ENCODE measurements at places on chromosomes 1 and 21.

DNA sequence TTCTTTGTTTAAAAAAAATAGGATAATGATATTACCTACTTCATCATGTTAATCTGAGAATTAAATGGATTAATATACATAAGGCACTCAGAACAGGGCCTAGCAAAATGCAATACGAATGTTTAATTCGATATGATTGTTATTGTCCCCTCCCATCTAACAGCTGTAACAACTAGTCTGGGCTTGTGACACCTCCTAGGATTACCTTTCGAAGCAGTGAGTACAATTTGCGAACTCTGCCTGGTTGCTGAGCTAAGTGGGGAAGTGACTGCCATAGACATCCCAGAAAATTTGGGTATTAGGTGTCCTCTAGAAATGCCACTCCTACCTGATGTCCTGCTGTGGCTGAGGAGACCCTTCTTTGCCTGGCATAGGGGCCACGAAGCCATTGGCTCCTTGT is 3.0 kb downstream of the RASSF5 start:
- no peak for DNase-seq

DNA sequence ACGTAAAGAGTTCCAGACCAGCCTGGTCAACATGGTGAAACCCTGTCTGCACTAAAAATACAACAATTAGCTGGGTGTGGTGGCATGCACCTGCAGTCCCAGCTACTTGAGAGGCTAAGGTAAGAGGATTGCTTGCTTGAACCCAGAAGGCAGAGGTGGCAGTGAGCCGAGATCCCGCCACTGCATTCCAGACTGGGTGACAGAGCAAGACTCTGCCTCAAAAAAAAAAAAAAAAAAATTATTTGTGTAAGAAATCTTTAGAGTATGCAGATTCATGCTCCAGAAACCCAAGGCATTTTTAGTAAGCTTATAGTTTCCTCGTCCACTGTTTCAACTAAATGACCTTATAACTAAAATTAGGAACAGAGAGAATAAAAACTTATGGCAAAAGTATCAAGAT is 51.3 kb downstream of the ABL2 start:
- no peak for DNase-seq

GRCh38 chr1:67560580-67561255 is 124.3 kb upstream of the GADD45A start:
- no peak for DNase-seq

DNA sequence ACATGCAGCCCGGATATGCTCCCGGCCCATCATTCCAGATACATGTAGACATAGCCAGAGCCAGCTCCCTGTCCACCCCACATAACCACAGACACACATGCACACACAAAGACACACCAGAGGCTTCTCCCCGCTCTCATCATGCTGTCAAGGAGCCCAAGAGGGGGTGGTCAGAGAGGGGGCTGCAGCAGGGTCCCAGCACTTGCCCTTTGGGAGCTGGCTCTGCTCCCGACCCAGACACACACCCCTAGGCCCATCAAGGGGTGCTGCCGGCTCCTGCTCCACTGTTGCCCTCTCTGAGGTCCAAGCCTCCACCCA is 2.6 kb downstream of the PTAFR start:
- DNase-seq = no peak

- peak; percentile 79 for DNase-seq
Observed at GRCh38 chr1:44808938-44809917, 905 bp downstream of the BTBD19 start.

- peak; percentile 20 for DNase-seq
Observed at GRCh38 chr1:33302325-33302724, 18.6 kb downstream of the A3GALT2 start.

GRCh38 chr1:224644553-224645154 is 28.5 kb downstream of the CNIH3 start:
- no peak for DNase-seq

GRCh38 chr21:38244885-38245869 is 11.6 kb upstream of the KCNJ15 start:
- peak; percentile 64 for DNase-seq

GRCh38 chr1:172545396-172546004 is 12.6 kb downstream of the SUCO start:
- DNase-seq = no peak

- no peak for DNase-seq
Observed at GRCh38 chr1:211741788-211742187, 66.4 kb upstream of the NEK2 start.

DNA sequence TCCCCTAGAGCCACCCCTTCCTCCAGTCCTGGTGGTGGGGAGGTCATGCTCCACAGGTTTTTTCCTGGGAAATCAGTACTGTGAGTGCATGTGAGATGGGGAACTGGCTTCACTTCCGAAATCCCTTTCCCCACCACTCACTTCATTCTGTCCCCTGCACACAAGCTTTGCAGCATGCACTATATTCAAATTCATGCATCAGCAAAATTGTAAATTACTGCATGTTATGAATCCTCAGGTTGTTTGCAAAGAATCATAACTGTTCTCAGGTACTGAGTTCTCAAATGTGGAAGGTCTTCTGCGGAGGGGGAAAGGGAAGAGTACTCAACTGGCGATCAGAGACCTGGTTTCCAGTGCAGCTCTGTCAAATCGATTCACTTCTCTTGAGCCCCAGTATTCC is 42.3 kb downstream of the LHX4 start:
- DNase-seq = no peak

GRCh38 chr1:207495801-207496792 is at the start of gene CR1:
Gene CR1, plus strand, starts transcription at chr1:207496157. Its CDS starts 111 bp downstream, at chr1:207496268.
- DNase-seq = peak; percentile 55

DNA sequence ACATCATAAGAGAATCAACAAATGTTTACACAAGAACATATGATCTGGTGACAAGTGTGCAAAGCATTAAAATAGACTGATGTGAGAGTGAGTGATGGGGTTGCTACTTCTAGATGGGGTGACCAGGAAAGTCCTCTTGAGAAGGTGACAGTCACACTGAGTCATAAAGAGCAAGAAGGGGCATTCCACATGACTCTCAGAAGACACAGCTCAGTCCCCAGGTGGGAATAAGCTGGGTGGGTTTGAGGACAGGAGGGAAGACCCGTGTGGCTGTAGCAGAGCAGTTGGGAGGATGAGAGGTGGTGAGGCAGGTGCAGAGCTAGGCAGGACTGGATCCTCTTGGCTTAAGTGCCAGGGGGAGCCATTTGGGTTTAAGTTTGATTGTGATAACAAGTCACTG is 53.1 kb downstream of the TNR start:
- no peak for DNase-seq

- peak; percentile 96 for DNase-seq
Observed at GRCh38 chr1:36155408-36156328, at the start of gene MAP7D1. Gene MAP7D1, plus strand, starts transcription at chr1:36156160. Its CDS starts 258 bp downstream, at chr1:36156418.

GRCh38 chr1:24392982-24393650 is 20.5 kb downstream of the STPG1 start:
- DNase-seq = no peak

DNA sequence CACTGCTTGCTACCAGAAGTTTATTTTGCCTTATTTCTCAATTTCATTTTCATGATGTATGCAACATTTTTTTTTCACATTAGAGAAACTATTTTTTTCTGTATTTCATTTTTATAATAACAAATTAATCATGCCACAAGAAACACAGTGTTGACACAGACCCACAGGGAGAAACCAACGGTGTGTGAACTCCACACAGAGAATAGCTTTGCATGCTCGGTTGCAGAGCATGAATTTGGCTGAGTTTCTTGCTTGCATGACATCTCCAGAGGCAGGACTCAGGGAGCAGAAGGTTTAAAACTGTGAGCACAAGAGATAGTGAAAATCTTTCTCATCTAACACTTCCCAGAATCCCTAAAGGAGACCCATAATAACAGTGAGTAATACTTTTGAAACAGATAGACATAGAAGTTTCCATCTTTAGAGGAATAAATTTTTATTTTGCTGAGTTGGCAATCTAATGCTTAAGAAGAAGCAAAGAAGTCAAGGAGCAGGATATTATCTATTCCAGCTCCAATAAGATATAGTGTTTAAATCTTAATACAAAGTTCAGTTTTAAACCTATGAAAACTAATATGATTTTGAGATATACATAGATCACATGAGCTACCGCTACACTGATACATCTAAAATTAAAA is 890.9 kb downstream of the MRPL39 start:
- no peak for DNase-seq

GRCh38 chr21:34984356-34985058 is 64.6 kb downstream of the RUNX1 start:
- no peak for DNase-seq

DNA sequence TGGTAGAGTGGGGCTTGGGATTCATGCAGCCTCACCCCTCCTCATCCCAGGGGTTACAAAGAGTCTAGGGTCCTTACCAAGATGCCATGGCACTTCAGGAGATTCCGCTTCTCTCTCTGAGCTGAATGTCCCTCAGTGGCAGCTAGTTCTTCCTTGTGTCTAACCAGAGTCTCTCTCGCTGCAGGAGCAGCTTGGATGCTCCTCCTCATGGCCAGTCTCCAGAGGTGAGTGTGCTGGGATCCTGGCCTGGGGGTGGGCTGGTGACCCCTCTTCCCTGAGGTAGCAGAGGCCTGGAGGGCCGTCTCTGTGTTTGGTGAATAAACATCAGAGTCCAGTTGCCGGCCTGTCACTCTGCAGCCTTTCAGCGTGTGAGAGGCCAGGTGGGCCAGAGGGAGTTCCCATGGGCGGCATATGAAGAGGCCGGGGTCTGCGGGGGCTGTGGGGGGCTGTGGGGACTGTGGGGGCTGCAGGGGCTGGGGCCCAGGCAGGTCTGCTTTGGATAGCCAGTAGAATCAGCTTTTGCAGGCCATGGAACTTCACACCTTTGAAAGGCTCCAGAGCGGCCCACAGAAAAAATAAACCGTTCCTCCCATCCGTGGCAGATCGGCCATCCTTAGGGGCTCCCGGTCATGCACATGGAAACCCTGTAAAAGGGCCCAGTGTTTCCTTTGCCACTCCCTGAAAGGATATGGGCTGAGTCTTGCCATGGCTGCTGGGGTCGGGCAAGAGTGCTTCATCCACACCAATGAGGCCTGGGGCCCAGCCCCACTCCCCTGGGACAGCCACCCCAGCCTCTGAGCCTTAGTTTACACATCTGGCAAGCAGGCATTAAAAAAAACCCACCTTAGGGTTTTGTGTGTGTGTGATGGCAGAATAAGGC is 256.4 kb downstream of the FOXD2 start:
- DNase-seq = no peak

DNA sequence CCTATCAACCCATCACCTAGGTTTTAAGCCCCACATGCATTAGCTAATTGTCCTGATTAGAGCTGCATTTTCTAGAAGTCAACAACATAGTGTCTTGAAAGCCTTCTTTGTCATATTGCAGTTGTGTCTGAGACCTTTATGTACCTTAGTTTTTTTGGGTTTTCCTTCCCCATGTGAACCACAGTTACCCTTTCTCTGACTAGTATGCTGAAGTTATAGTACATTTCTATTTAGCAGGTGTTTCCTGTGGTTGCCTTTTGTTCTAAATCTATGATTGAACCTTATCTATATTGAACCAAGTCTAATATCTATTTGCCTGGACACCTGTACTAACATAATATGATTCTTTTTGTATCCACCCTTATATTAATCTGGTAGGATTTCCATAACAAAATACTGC is 135.6 kb downstream of the ST6GALNAC3 start:
- DNase-seq = no peak

All from upper lobe of left lung (tissue), 6 donors.